ENCODE measurements at places on chromosomes 12 and 14.

- no peak for DNase-seq
Measured at GRCh38 chr12:72442217-72442616, 170.0 kb downstream of the TRHDE start.

- no peak for DNase-seq
Measured at GRCh38 chr14:93974833-93975232, 1.5 kb downstream of the ASB2 start.

GRCh38 chr14:24164518-24164991 lies 3.5 kb downstream of the IRF9 start:
- DNase-seq, result no peak

DNA sequence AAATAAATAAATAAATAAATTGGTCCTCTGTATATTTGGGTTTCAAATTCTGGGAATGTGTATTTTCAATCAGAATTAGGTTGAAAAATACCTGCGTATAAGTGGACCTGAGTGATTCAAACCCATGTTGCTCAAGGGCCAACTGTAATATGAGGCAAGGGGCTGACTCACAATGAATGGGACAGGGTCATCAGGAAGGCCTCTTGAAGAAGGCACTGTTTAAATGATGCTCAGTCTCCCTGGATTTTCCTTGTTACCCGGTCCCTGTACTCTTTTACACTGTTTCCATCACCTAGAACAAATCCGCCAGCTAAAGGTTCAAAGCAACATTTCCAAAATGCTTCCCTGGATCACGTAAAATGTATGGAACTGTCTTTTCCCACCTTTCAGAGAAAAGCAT lies 3.8 kb downstream of the PSMB5 start:
- no peak for DNase-seq

DNA sequence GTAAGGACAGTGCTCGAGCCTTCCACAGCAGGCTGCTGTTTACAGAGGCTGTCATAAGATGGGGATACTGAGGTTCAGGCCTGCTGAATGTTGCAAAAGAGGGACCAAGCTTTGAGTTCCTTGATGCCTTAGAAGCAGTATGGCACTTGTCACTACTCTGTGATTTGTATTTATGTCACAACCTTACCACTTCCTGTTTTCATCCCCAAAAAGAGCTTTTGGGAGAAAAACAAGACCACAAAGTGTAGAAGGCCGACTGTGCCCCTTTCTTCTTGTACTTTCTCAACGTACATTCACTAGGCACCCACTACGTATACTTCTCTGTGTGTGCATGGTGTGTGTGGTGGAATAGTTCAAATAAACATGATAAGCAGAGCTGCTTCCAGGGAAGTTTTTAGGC lies 90.1 kb downstream of the DRAM1 start:
- no peak for DNase-seq

- DNase-seq, result no peak
Measured at GRCh38 chr14:60215127-60215444, 33.9 kb upstream of the PPM1A start.

DNA sequence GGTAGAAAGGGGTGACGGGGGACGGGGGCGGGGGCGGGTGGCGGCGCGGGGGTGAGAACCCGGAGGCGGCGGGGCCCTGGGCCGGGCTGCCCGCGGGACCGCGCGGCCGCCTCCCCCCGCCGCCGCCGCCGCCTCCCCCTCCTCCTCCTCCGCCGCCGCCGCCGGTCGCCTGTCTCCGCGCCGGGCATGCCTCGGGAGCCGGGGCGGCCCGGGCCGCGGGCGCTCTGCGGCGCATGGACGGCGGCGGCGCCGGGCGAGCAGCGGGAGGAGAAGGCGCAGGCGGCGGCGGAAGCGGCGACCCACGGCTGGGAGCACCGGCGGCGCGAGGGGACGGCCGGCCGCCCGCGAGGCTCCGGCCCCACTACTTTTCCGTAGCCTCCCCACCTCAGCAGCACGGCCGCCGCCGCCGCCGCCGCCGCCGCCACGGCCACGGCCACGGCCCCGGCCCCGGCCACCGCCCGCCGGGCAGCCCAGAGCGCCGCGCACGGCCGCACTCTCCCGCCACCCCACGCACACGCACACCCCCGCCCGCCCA lies at the start of gene NPAS3:
Gene NPAS3 (plus strand): TSS at position 161 of the 535 bp plus-strand sequence.
- DNase-seq, result no peak

- DNase-seq, result no peak
Measured at GRCh38 chr12:3016191-3016590, 57.0 kb downstream of the TEAD4 start.

DNA sequence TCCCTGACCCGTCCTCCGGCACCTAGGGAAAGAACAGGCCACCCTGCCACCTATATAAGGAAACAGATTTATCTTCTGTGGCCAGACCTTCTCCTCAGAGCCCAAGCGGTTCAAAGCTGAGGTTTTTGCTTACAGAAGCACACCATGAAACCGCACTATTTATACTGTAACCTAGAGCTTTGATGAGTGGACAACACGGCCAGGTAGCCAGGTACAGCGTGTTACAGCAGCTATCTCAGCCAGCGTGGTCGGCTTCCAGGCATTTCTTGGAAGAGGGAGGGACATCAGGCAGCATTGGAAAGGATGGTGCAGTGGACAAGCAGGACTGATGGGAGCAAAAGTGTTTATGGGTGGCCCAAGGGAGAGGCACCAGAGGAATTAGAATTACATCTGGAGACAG lies 34.4 kb downstream of the TTC7B start:
- DNase-seq, result no peak

- DNase-seq, result no peak
Measured at GRCh38 chr12:93563807-93564538, 8.5 kb upstream of the SOCS2 start.

DNA sequence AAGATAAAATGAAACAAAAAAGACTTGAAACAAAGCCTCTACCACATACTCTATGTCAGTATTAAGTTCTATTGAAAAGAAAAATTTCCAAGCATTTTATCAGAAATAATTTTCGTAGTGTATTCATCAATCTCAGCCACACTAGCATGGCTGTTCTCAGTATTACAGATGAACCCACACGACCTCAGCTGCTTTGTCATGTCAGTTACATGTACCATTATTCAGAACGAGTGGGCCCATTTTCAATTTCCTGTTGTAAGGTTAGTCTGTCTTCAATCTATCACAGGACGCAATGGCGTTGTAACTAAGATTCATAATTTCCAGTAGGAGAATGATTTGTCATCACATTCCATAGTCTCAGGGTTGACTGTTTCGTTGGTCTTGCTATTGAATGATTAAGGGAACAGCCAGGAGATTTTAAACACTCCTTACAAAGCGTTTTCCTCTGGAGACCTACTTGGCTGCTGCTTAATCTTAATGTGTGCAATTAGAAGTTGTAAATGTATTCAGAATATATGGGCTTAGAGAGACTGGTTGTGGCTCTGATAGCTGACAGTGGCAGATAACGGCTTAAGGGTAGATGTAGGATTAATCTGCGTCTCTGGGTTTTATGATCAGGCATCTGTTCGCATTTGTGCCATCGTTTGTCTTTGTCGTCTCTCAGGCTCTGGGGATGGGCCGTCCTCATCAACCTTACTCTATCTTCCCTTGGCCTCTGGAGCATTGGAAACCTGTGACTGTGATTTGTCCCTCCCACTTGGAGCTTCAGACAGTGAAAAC lies 65.4 kb downstream of the GLT1D1 start:
- no peak for DNase-seq

- no peak for DNase-seq
Measured at GRCh38 chr14:69842686-69843420, 36.4 kb upstream of the SMOC1 start.

DNA sequence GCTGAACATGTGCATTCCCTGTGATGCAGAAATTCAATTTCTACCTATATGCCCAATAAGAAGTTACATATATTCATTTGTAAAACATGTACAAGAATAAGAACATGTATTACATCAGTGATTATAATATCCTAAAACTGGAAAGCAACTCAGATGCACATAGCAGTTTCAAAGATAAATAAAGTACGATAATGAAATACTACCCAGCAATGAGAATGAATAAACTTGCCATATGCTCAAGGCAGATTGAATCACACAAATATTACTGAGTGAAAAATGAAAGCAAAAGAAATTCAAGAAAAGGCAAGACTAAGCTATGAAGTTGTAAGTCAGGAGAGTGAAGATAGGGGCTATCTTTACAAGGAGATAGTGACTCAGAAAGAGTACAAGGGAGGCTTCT lies 345.3 kb upstream of the OR4E1 start:
- no peak for DNase-seq

DNA sequence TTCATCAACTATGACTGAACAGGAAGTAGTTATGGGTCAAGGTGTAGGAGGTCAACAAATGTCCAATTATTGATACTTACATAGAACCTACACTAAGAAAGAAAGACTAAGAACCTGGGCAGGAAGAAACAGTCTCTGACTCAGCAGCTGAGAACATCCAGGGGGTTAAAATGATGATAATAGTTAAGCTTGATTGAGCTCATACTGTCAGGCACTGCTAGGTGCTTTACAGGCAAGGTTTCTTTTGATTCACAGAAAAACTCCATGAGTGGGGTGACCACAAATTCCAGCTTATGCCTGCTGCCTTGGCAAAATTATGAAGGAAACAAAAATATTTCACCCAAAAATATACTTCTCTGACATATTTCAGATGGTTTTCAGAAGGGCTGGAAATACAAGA lies 75.0 kb downstream of the ACADS start:
- no peak for DNase-seq

DNA sequence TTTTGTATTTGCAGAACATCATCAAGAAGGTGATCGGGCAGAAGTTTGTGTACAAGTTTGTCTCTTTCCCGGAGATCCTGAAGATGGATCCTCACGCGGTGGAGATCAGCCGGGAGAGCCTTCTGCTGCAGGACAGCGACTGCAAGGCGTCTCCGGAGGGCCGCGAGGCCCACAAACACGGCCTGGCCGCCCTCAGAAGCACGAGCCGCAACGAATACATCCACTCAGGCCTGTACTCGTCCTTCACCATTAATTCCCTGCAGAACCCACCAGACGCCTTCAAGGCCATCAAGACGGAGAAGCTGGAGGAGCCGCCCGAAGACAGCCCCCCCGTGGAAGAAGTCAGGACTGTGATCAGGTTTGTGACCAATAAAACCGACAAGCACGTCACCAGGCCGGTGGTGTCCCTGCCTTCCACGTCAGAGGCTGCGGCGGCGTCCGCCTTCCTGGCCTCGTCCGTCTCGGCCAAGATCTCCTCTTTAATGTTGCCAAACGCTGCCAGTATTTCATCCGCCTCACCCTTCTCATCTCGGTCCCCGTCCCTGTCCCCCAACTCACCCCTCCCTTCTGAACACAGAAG lies 52.8 kb downstream of the ELK3 start:
- no peak for DNase-seq

DNA sequence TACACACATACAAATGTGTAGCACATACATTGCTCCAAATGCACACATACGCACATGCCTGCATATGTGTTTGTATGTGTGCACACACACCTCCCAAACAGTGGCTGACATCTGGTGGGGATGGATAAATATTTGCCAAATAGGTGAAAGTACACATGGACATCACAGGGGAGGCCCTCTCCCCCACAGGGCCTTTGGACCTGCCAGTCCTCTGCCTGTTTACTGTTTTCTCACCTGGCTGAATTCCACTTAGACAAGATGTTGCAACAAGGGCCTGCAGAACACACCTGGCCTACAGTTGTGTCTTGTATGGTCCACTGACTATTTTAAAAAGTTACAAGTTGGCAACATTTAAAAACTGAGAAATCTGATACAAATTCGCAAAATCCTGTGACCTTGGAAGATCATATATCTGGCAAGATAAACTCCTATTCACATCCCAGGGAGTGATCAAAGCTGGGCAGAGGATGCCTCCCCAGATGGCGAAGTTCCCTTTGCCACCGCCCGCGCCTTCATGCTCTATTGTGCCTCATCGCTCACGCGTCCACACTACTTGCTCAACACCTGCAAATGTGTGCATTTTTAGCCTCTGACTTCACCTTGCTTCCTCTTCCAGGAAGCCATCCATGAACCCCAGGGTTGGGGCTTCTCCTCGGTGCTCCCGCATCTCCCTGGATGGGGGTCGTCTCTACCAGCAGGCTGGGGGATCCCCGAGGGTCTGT lies 118.4 kb upstream of the FZD10 start:
- DNase-seq, result no peak

GRCh38 chr14:105483300-105484068 lies 3.2 kb upstream of the CRIP1 start:
- no peak for DNase-seq

DNA sequence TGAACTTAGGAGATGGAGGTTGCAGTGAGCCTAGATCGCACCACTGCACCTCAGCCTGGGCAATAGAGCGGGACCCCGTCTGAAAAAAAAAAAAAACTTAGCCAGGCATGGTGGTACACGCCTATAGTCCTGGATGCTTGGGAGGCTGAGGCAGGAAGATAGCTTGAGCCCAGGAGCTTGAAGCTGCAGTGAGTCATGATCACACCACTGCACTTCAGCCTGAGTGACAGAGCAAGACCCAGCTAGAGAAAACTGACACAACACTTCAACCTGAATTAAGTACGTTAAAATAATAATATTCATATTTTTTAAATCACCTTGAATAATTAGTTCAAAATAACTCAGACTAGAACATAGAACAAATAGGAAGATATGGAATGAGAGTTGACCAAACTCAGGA lies 5.7 kb upstream of the CATSPERB start:
- DNase-seq, result no peak

DNA sequence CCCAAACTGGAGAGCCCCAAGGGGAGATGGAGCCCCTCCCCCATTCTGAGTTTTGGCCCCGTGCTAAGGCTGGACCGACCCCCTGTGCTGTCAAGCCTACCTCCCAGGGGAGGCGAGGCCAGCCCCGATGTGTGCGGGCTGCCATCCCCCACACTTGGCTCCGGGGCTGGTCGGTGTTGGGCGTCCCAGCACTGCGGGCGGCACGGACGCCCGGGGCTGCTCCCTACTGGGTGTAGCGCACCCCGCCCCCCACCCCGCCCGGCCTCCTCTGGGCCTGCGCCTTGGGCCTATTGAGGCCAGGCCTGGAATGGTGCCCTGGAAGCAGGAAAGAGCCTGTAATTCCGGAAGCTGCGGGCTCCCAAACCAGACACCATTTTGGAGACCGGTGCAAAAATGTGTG lies 2.6 kb downstream of the DCAF4 start:
- DNase-seq, result no peak

GRCh38 chr14:86402545-86402944 lies 872.6 kb downstream of the FLRT2 start:
- DNase-seq, result no peak

GRCh38 chr12:20125276-20125798 lies 243.0 kb upstream of the PDE3A start:
- DNase-seq, result no peak

DNA sequence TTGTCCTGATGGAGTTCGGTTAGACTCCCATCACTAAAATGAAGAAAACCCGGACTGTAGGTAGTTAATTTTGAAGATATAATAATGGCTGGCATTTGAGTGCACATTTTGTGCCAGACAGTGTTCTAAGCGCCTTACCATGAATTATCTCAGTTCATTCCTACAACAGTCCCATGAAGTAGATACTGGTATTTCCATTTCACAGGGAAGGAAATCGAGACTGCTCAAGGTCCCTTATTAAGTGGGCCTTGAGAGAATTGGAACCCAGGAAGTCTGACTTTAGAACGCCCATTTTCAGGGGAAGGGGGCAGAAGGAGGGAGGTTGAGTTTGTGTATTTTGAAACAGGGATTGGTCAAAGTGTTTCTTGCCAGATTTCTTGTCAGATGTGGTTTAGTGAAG lies 855 bp downstream of the MNAT1 start:
- no peak for DNase-seq

All from activated naive CD8-positive, alpha-beta T cell treated with anti-CD3 and anti-CD28 coated beads, Interleukin-2, amount 50 U/mL, for 16 hours (primary cell).